ENCODE measurements at places on chromosomes 4 and X.

GRCh38 chr4:123553279-123553678 is 156.7 kb downstream of the SPRY1 start:
- no peak for DNase-seq

DNA sequence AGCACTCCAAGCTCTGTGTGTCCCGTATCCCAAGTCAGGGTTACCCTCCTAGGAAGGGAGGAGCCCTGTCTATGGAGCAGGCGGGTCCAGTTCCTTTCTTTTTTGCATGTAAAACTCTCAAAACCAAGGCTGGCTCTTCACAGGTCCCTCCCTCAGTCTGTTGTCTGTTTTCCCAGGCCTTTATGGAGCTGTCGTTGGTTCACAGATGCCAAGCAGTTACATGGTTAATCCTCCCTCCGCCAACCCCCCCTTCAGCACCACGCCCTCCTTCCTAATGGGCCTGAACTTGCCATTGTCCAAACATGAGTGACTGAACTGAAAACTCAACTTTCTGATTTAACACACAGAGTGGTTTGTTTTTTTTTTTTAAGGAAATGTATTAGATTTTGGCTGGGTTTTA is 148.3 kb downstream of the STOX2 start:
- DNase-seq: no peak

DNA sequence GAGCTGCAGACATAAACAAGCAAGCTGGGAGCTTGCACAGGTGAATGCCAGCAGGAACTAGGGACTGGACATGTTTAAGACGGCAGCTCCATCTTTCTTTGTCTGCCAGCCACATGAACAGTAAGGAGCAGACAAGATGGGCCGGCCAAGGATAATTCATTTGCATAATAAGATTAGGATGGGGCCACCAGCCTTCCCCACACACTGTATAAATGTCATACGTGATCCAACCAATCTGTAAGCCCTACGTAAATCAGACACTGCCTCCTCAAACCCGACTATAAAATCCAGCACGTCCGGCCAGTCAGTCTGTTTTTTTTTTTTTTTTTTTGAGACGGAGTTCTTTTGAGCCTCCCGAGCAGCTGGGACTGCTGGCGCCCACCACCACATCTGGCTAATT is 75.6 kb upstream of the BOD1L1 start:
- no peak for DNase-seq

GRCh38 chr4:153808175-153808574 is 19.3 kb upstream of the SFRP2 start:
- no peak for DNase-seq

DNA sequence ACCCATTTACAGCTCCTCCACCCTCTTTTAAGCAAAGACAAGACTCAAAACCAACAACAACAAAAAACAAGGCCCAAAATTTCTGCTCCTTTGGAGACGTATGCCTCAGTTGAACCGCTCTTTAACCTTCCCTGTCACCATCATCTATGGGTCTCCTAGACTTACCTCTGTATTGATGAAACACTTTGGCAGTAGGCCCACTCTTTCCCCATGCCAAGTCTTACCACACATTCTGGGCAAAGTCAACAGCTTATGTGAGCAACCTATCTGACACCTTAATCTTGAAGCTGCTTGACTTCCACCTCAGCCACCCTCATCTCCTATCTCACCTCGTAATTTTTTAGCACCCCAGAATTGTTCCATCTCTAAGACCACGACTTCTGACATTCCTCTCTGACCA is 99.7 kb upstream of the CXorf66 start:
- DNase-seq: no peak

DNA sequence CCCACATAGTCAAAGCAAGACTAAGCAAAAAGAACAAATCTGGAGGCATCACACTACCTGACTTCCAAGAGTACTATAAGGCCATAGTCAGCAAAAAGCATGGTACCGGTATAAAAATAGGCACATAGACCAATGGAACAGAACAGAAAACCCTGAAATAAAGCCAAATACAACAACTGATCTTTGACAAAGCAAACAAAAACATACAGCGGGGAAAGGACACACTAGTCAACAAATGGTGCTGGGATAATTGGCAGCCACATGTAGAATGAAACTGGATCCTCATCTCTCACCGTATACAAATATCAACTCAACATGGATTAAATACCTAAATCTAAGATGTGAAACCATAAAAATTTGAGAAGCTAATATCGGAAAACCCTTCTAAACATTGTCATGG is 819.3 kb upstream of the FRG1 start:
- DNase-seq: no peak

DNA sequence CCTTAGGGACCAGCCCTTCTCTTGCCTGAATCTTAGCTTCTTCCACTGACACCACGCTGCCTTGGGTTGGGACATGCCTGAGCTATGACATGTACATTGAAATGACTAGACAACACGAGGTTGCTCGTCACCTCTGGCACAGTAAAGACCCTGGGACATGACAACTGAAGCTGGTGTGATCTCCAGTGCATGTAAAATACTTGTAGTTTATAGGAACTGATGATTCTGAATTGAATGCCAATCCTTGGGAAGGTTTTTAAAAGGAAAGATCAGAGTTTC is 100.7 kb upstream of the PGRMC2 start:
- no peak for DNase-seq

DNA sequence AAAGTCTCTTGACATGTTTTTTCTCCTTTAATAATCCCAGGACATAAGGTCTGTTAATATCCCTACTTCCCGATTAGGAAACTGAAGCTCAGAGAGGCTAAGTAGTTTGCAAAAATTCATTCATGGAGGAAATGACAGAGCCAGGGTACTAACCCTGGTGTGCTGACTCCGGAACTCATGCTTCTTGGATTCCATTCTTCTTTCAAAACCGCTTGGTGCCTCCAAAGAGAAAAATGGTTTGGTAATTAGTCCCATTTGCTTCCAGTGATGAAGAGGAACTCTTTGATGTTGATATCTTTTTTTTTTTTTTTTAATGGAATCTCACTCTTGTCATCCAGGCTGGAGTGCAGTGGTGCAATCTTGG is 146.9 kb downstream of the PALLD start:
- no peak for DNase-seq

DNA sequence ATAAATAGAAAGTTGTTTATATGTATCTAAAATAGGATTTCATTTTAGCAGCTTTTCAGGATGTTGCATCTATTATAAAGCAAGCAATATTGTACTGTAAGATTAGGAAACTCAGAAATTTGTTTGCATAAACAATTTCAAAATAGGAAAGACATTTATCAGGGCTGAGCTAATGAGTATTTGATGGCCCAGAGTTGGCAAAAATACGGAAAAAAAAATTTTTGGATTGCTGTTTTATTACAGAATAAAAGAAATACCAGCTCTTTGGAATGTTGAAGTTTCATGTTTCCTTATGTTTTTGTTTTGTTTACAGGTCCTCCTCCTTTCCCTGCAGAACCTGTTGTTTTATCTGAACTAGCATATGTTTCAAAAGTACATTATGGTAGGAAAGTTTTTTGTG is 14.5 kb downstream of the ADAD1 start:
- no peak for DNase-seq

DNA sequence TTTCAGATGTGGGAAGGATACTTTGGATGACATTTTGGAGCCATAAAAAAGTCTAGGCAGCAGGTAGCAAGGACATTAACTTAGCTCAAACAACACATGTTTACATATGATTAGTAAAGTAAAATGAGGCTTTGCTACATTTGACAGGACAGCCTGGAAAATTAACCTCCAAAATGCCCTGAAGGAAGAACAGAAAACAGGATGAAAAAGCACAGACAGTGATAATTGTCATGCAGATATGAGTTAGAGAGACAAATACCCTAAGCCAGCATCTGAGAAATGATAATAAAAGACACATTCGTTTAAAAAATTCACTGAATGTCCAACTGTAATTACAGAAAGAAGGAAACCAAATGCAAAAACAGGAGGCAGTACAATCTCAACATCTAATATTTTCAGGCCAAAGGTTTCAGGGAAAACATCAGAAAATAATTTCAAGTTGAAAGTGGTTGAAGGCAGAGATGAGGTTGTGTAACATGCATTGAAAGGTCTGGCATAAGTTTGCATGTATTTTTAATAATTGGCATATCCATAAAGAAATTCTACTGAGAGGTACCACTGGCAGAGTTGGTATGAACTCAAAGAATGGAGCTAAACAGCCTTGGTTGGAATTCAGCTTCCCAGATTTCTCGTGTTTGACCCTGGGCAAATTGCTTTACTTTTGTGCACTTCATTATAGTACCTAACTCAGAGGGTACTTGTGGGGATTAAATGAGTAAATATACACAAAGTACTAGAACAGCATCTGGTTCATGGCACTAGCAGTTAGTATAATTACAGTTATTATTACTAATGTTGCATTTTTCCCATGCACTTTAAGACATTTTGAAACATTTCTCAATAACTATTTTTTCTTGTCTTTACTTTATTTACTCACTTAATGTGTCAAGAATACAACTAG is 54.4 kb upstream of the MAP9 start:
- no peak for DNase-seq

GRCh38 chr4:154999950-155000578 is 208.4 kb upstream of the NPY2R start:
- DNase-seq: no peak

DNA sequence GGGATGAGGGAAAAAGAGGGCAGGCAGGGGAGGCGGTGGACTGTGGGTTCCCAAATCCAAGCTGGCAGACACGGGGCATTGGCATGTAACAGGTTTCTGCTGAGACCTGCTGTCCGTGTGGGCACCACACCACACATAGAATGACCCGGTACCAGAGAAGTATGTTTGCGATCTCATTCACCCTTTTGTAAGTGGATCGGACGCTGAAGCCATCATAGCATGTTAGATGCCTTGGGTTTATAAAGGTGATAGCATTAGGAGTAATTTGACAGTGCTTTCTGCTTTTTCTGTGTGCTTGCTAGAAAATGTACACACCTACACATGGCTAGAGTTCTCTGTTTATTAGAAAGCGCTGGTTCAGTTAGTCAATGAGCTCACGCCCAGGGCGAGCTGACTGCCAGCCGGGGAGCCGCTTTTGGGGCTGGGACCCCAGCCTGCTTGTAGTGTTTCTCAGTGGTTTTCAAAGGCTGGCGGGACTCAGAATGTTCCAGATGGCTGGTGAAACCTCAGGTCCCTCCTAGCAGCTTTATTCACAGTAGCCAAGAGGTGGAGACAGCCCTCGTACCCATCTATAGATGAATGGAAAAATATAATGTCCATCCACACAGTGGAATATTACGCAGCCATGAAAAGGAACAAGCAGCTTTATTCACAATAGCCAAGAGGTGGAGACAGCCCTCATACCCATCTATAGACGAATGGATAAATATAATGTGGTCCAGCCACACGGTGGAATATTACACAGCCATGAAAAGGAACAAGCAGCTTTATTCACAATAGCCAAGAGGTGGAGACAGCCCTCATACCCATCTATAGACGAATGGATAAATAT is 579 bp downstream of the IL3RA start:
- no peak for DNase-seq

GRCh38 chrX:55710701-55711100 is 6.8 kb upstream of the RRAGB start:
- no peak for DNase-seq

DNA sequence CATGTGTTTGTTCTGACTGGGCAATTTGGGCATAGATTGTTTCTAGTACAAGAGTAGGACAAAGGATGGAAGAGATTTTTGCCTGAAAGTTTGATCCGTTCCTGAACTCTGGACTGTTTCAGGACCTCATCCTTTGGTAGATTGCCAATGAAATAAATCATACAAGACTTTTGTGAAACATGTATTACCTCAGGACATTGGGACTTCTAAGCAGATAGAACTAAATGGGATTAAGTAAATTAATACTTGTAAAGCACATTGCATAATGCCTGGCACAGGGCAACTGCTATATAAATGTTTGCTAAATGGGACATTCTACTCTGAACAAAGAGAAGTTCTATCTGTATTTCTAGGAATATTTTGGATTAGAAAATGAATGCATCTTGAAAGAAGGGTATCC is 164.8 kb upstream of the RPS6KA3 start:
- no peak for DNase-seq

DNA sequence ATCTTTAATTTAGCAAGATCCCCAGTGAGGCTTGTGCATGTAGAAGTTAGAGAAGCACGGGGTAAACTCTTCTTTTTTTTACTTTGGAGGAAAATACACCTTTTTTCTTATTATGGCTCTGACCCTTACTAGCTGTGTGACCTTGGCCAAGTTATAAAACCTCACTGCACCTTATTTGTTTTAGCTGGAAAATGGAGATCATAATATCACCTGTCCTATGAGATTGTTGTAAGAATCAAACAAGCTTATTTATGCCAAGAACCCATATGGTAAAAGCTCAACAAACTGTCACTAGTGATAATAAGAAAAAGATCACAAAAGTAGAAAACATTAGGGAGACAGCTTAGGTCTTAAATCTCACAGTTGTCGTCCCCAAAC is 126.6 kb downstream of the PTTG2 start:
- DNase-seq: no peak

DNA sequence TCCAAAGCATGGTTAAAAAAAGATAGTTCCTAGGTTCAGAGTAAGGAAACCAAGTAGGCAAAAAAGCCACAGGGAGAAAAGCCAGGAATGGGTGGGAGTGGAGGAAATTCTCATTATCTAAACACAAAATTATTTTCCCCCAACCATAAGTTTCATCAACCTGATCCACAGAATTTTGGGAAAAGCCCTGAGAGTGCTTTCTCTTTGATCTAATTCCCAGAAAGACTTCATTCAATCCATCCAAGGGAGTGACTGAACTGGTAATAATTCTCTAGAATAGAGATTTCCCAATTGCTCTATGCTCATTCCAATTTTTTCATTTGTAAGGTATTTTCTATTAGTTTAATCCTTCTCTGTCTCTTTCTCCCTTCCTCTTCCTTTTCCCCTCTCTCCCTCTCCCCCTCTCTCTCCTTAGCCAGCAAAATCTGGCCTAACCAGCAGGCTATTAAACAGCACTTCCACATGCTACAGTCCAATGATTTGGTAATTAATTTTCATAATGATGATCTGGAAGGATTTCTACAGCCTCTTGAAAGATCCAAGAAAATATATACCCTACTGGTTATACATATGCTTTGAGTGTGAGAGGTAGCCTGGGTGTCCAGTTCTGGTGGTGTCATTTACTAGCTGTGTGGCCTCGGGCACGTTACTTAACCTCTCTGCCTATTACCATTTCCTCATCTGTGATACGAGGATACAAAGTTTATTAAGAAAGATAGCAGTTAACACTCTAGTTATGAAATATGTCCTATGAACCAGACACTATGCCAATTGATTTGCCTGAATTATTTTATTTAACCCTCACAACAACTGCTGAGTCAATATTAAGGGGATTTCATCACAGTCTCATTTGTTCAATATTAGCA is 251.5 kb upstream of the RASGEF1B start:
- DNase-seq: no peak

- no peak for DNase-seq
These were observed 14.9 kb downstream of the NKX6-1 start for GRCh38 chr4:84484236-84484635.

GRCh38 chr4:24971192-24971591 is 58.4 kb upstream of the CCDC149 start:
- DNase-seq: no peak

- no peak for DNase-seq
These were observed 110.3 kb downstream of the DRD5 start for GRCh38 chr4:9891740-9892139.

- no peak for DNase-seq
These were observed 120.7 kb upstream of the ADGRL3 start for GRCh38 chr4:61079427-61079826.

- DNase-seq: no peak
These were observed 42.2 kb downstream of the TLL1 start for GRCh38 chr4:165915215-165915614.

GRCh38 chrX:150574559-150575418 is 6.4 kb downstream of the MTM1 start:
- DNase-seq: no peak

All from stimulated activated CD4-positive, alpha-beta T cell treated with anti-CD3 and anti-CD28 coated beads, Interleukin-1b, Interleukin-23, amount 100 ng/mL, for 1 hour (primary cell).